ENCODE measurements at places on chromosomes 7 and 10.

DNA sequence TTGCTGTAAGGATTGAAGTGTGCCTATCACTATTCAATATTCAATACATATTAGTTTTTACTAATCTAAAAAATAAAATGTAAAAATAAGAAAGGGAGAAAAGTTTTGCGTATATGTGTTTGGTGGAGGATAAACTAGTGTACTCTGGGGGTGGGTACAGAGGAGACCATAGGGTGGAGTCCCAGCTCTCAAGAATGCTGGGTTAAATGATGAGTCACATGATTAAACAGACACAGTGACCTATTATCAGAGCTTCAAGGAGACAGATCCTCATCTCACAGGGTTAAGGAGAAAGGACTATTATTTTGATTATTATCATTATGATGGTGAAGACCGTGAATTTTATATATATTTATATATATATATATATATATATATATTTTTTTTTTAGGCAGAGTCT lies 77.5 kb downstream of the AFAP1L2 start:
- H3K36me3 ChIP-seq: no peaks in the 10 kb centered on the region
- no peak overlapping the region for H3K27ac ChIP-seq
- H3K4me1 ChIP-seq: no peaks in the 10 kb centered on the region

- H3K27ac ChIP-seq: no peak overlapping the region
- H3K36me3 ChIP-seq: no peaks in the 10 kb centered on the region
- no peak for DNase-seq
- no peak overlapping the region for H3K4me3 ChIP-seq
- H3K4me1 ChIP-seq: peaks cover 10% of the 10 kb centered on the region
Observed at GRCh38 chr10:12269056-12269455, 73.1 kb downstream of the CDC123 start.

DNA sequence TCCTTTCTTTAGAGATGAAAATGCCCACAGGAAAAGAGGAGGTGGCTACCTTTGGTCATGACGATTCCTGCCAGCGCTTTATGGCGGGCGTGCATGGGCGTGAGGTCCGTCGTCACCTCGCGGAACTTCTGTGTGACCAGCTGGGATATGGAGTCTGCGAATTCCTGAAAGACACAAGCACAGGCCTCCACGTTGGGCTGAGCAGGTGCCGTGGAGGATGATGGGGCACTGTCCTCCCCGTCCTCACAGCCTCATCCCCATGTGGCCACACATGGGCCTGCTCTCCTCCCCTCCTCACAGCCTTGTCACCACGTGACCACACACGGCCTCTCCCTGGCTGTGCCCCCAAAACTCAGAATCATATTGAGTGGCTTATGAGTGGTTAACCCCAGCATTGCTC lies 214.7 kb downstream of the WDR37 start:
- H3K4me1 ChIP-seq: no peaks in the 10 kb centered on the region
- H3K36me3 ChIP-seq: no peaks in the 10 kb centered on the region
- no peak for DNase-seq
- no peak overlapping the region for H3K27ac ChIP-seq
- peaks cover 3% of the 10 kb centered on the region for H3K27me3 ChIP-seq

- H3K27me3 ChIP-seq: no peaks in the 10 kb centered on the region
- H3K27ac ChIP-seq: peak overlapping the region; percentile 83
- no peak for DNase-seq
- peak overlapping the region; percentile 90 for H3K4me3 ChIP-seq
- no peaks in the 10 kb centered on the region for H3K36me3 ChIP-seq
Observed at GRCh38 chr7:63925262-63925625, 73.4 kb upstream of the ZNF722 start.

- H3K27ac ChIP-seq: no peak overlapping the region
- DNase-seq: no peak
- no peaks in the 10 kb centered on the region for H3K36me3 ChIP-seq
- H3K27me3 ChIP-seq: no peaks in the 10 kb centered on the region
- no peaks in the 10 kb centered on the region for H3K4me1 ChIP-seq
Observed at GRCh38 chr7:147298611-147299043, 1182.0 kb downstream of the CNTNAP2 start.

GRCh38 chr10:113600569-113600968 lies 47.7 kb downstream of the HABP2 start:
- DNase-seq: no peak
- no peaks in the 10 kb centered on the region for H3K36me3 ChIP-seq
- no peak overlapping the region for H3K4me3 ChIP-seq
- no peaks in the 10 kb centered on the region for H3K4me1 ChIP-seq
- no peaks in the 10 kb centered on the region for H3K27me3 ChIP-seq
- no peak overlapping the region for H3K27ac ChIP-seq

Measured in T-helper 2 cell treated with Interferon-gamma antibody and Interleukin-4, amounts not matched to agents 5 μg/mL and 100 μg/mL, for 36 hours (primary cell).